ENCODE measurements at places on chromosomes 16 and 17.

DNA sequence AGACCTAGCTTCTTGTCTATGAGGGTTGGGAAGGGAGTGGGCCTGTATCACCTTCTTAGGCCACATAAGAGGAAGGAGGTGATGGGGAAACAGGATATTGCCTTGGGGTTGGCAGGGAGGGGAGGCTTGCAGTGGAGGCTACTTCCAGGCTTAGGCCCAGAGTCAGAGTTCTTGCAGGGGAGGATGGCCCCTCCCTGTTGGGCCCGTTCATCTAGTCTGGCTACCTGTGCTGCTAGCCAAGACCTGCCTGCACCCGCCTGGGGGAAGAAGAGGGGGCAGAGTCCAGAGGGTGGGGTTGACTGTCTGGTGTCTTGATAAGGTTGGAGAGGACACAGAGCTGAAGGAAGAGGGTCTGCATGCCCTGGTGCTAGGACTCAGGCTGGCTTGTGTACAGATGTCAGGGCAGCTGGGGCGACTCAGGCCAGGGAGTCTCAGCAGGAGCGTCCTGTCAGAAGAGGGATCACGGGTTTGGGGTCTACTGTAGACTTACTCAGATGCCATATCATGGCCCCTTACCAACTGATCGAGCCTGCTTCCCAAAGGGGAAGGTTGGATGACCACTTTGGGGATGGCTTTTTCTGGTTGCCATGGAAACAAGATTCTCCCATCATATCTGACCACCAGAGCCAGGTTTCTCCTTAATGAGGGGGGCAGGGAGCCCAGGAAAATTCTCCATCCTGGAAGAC is 5.3 kb downstream of the KDM6B start:
- DNase-seq: no peak

DNA sequence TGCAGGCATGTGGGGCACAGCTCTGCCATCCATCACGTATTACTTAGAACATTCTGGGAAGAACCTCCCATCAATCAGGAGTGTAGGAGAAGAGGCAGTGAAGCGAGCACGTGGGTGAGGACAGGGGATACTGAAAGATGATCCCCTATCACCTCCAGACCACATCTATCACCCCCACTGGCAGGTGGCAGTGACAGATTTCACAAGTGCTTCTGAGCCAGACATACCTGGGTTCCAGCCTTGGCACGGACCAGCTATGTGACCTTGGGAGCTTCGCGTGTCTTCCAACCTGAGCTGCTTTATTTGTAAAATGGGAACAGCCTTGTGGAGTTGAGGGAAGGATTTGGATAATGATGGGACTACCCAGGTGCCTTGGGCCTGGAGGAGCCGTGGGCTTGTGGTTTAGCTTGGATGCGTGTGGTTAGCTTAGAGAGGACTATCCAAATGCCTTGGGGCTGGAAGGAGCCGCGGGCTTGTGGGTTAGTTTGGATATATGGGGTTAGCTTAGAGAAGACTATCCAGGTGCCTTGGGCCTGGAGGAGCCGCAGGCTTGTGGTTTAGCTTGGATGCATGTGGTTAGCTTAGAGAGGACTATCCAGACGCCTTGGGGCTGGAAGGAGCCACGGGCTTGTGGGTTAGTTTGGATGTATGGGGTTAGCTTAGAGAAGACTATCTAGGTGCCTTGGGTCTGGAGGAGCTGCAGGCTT is 206.4 kb downstream of the ENGASE start:
- no peak for DNase-seq

- DNase-seq: no peak
These were observed 294.5 kb downstream of the SNX29 start for GRCh38 chr16:12271006-12271405.

GRCh38 chr16:4109250-4109736 is 6.9 kb downstream of the ADCY9 start:
- DNase-seq: no peak

- DNase-seq: no peak
These were observed 37.2 kb upstream of the ENDOV start for GRCh38 chr17:80377798-80378197.
